ENCODE measurements at places on chromosomes 7 and 10. TPM values are rescaled to one million over a fixed set of nuclear protein-coding genes. Genes with fewer than 3 reads are reported as not detected.

GRCh38 chr10:104028146-104028545, 57.5 kb downstream of the COL17A1 start:
- DNase-seq: no peak
- H3K36me3 ChIP-seq: peaks cover 4% of the 10 kb centered on the region
- no peak overlapping the region for H3K4me3 ChIP-seq
- no peaks in the 10 kb centered on the region for H3K27me3 ChIP-seq
- H3K27ac ChIP-seq: no peak overlapping the region

DNA sequence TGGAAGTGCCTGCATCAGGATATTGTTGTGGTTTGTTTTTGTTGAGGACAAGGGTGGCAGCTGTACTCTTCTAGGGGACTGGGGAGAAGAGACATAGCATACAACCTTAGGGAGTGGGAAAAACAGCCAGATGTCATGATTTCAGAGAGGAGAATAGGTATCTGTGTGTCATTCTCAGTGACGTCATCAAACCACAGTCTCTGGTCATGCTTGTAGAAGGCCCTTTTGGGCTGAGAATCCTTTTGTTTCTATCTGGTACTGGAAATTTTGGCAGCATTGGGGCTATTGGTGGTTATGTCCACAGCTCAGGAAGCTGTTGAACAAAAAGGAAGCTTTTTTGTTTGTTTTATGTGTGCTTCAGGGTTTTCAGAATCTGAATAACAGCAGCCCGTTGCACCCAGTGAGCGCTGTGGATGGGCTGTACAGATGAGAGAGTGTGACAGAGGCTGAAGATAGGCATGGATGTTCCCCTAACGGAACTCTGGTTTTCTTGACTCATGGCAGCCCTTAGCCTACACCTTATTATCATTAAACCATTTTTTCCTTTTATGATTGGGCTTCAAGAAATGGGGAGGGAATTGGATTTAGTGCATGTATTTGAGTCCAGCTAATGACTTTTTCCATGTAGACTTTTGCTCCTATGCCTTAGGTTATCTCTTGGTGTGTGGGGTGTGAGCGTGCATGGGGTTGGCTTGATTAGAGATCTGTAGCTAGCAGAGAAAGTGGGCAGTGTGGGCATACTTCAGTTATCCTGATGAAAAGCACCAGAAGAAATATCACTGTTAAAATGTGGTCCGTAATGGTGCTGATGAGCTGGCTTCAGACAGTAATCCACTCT, 65.7 kb downstream of the SND1 start:
- no peak overlapping the region for H3K27ac ChIP-seq
- H3K27me3 ChIP-seq: no peaks in the 10 kb centered on the region
- peaks cover 3% of the 10 kb centered on the region for H3K4me1 ChIP-seq
- H3K36me3 ChIP-seq: peaks cover 9% of the 10 kb centered on the region
- no peak for DNase-seq
- H3K4me3 ChIP-seq: no peak overlapping the region

DNA sequence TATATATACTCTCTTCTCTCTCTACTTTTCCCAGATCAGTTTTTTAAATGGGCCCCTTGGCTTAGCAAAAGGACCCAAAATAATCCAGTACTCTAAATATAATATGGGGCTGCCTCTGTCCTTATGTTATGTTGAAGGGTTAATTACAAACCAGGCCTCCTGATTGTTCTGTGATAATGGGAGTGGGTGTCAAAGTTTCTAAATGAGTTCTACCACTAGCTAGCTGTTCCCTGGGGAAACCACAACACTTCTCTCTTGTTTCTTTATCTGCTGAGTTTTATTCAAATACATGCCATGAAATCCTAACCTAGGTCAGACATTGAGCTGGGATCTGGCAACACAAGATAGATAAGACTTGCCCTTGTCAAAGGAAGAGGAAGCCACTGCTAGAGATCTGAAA, 3.8 kb downstream of the HTR5A start:
- no peak overlapping the region for H3K4me3 ChIP-seq
- no peaks in the 10 kb centered on the region for H3K4me1 ChIP-seq
- no peaks in the 10 kb centered on the region for H3K27me3 ChIP-seq
- DNase-seq: no peak
- H3K36me3 ChIP-seq: no peaks in the 10 kb centered on the region

GRCh38 chr10:102712089-102712488, 2.1 kb downstream of the ARL3 start:
- H3K36me3 ChIP-seq: no peaks in the 10 kb centered on the region
- no peak overlapping the region for H3K27ac ChIP-seq
- H3K4me3 ChIP-seq: no peak overlapping the region
- H3K27me3 ChIP-seq: no peaks in the 10 kb centered on the region
- H3K4me1 ChIP-seq: peaks cover 23% of the 10 kb centered on the region
- no peak for DNase-seq

DNA sequence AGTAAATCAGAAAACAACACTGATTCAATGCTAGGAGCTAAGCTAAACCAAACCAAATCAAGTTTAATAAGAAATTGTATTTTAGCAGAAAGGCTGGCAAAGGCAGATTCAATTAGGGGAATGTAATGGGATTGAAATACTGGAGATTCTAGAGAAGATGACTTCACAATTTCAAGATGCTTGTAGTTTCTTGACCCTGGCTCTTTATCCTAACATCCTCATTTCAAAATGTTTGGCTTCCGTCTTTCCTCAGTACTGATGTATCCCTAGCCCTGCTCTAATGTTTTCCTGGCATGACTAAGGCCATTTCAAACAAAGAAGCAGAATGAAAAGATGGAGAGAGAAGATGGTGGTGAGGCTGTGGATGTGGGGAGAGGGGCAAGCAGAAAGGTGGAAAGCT, 2.7 kb upstream of the JCAD start:
- H3K36me3 ChIP-seq: no peaks in the 10 kb centered on the region
- DNase-seq: peak; percentile 27
- no peak overlapping the region for H3K27ac ChIP-seq
- peaks cover 35% of the 10 kb centered on the region for H3K4me1 ChIP-seq
- no peaks in the 10 kb centered on the region for H3K27me3 ChIP-seq
- no peak overlapping the region for H3K4me3 ChIP-seq

GRCh38 chr10:56360583-56360966, 484 bp downstream of the ZWINT start:
- H3K27ac ChIP-seq: peak overlapping the region; percentile 51
- H3K36me3 ChIP-seq: peaks cover 4% of the 10 kb centered on the region
- peak overlapping the region; percentile 73 for H3K4me3 ChIP-seq
- H3K27me3 ChIP-seq: no peaks in the 10 kb centered on the region

- no peak for DNase-seq
- no peaks in the 10 kb centered on the region for H3K36me3 ChIP-seq
- no peak overlapping the region for H3K27ac ChIP-seq
- no peak overlapping the region for H3K4me3 ChIP-seq
These were observed 15.3 kb upstream of the KCNIP2 start for GRCh38 chr10:101858723-101859500.

AGR3 gene
- polyA plus RNA-seq: not detected

DNA sequence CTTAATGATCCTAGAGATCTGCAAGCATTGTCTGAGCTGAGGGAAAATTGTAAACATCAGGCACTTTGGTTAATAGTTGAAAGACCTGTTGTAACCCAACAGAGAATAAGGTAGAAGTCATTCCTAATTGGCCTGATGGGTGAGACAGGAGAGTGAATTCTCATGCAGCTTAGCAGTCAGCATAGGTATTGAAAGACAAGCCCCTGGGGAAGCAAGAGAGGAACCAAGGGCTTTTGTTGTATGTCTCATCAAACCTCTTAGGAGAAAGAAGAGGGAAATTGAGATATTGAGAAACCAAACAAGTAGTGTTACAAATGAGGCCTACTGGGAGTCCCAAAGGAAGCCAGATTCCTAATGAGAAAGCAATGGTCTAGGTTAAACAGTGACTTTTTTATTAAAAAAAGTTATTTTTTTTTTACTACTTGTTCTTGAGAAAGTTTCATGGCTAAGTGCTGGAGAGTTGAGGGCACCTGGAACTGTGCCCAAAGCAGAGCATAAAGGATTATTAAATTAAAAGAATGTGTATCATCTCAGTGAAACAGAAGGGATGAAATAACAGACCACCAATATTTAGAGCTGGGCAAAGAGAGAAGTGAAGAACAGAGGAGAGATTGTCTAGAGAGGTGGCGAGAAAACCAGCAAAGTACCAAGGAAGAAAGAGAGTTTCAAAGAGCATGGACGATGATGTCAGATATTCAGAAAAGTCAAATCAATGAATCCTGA, 168.9 kb downstream of the CDK14 start:
- no peaks in the 10 kb centered on the region for H3K27me3 ChIP-seq
- no peak overlapping the region for H3K27ac ChIP-seq
- no peak for DNase-seq
- H3K36me3 ChIP-seq: peaks cover 2% of the 10 kb centered on the region

- H3K36me3 ChIP-seq: no peaks in the 10 kb centered on the region
- no peak for DNase-seq
- no peak overlapping the region for H3K4me3 ChIP-seq
These were observed 75.0 kb downstream of the PDGFA start for GRCh38 chr7:444606-445005.

GNGT1 gene
- not detected for polyA plus RNA-seq

DNA sequence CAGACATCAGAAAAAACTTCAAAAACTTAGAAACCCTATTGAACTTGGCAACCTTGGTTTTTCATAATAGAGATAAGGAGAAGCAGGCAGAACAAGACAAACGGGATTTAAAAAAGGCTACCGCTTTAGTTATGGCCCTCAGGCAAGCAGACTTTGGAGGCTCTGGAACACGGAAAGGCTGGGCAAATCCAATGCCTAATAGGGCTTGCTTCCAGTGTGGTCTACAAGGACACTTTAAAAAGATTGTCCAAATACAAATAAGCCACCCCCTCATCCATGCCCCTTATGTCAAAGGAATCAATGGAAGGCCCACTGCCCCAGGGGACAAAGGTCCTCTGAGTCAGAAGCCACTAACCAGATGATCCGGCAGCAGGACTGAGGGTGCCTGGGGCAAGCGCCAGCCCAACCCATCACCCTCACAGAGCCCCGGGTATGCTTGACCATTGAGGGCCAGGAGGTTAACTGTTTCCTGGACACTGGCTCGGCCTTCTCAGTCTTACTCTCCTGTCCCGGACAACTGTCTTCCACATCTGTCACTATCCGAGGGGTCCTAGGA, 115.3 kb downstream of the NRCAM start:
- DNase-seq: no peak
- no peaks in the 10 kb centered on the region for H3K4me1 ChIP-seq
- H3K4me3 ChIP-seq: no peak overlapping the region
- no peak overlapping the region for H3K27ac ChIP-seq
- no peaks in the 10 kb centered on the region for H3K27me3 ChIP-seq

DNA sequence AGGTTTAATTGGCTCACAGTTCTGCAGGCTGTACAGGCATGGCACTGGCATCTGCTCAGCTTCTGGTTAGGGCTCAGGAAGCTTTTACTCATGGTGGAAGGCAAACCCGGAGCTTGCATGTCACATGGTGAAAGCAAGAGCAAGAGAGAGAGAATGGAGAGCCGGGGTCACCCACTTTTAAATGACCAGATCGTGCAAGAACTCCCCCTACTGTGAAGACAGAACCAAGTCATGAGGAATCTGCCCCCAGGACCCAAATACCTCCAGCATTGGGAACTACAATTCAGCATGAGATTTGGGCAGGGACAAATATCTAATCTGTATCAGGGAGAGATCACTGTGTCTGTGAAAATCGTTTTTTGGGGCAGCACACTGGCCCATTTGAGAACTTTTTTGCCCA, 110.0 kb upstream of the MYO3A start:
- H3K4me1 ChIP-seq: no peaks in the 10 kb centered on the region
- no peaks in the 10 kb centered on the region for H3K36me3 ChIP-seq
- no peak for DNase-seq
- no peak overlapping the region for H3K27ac ChIP-seq

ZNF786 gene
- 2.8 TPM for polyA plus RNA-seq

GRCh38 chr10:70379581-70380176, 2.7 kb downstream of the LRRC20 start:
- peaks cover 48% of the 10 kb centered on the region for H3K4me1 ChIP-seq
- no peak overlapping the region for H3K27ac ChIP-seq
- no peak overlapping the region for H3K4me3 ChIP-seq
- H3K36me3 ChIP-seq: no peaks in the 10 kb centered on the region

FFAR4 gene
- polyA plus RNA-seq: not detected

DNA sequence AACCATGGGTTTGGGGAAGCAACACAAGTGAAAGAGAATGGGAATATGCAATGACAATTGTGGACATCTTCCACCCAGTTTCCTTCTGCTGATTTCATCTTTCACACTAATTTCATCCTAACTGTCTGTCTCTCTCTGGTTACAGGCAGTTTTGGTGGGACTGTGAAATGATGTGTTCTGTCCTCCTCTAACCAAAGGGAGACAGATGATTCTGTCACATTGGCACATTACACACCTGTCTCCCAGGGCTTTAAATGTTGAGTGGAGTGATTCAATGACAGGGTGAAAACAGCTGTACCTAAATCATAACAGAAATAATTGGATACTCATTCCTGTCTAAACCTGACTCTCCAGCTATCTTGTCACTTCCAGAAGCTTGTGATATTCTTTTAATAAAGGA, 60.0 kb downstream of the DGKB start:
- no peaks in the 10 kb centered on the region for H3K4me1 ChIP-seq
- no peak overlapping the region for H3K4me3 ChIP-seq
- no peaks in the 10 kb centered on the region for H3K36me3 ChIP-seq

- H3K36me3 ChIP-seq: no peaks in the 10 kb centered on the region
- no peak overlapping the region for H3K4me3 ChIP-seq
- H3K27ac ChIP-seq: no peak overlapping the region
- no peaks in the 10 kb centered on the region for H3K27me3 ChIP-seq
- no peaks in the 10 kb centered on the region for H3K4me1 ChIP-seq
- DNase-seq: no peak
These were observed 56.4 kb upstream of the PMPCB start for GRCh38 chr7:103240806-103241205.

RHOBTB1 gene
- 19.4 TPM for polyA plus RNA-seq

DNA sequence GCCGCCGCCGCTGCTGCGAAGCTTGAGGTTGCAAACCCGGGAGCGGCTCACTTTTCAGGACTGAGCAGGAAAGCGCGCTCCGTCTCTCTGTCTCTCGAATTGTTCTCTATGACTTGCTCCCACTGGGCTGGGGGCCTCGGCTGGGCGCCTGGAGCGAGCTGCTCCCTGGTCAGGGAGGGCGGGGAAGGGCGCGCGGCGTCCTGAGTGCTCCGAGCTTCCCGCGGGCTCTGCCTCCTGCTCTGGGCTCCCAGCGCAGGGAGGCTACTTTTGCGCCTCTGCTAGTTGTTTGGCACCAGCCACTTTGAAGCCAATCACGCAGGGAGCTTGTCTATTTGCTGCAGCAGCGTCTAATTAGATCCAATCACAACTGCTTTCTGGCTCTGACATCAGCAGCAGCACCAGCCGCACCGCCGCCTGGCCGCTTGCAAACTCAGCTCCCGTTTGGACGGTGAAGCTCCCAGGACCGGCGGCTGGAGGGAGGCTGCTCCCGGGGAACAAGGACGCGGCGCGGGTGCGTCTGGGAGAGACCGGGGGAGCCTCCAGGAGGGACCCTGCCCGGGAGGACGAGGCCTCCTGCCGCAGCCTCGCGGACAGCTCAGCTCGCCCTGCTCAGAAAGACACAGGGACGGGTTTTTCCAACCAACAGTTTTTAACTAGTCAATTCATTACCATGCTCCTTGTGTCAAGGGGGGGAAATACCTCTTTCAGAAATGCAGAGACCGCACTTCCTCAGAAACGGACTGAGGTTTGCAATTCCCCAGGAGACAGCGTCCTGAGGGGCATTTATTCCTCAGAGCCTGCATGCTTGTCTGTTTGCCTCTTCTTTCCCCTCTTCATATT, at the start of gene ADARB2:
ADARB2 (minus strand) TSS at position 304 of the 840 bp plus-strand sequence.
- H3K27ac ChIP-seq: no peak within 1 kb of the TSS
- no peaks in the 10 kb centered on the region for H3K36me3 ChIP-seq
- no peak within 1 kb of the TSS for H3K4me3 ChIP-seq
- no peaks in the 10 kb centered on the region for H3K4me1 ChIP-seq

RBM20 gene
- 0.04 TPM for polyA plus RNA-seq

Data from endothelial cell of umbilical vein (primary cell).